ENCODE measurements at places on chromosomes 16 and 17. TPM values are rescaled to one million over a fixed set of nuclear protein-coding genes. Genes with fewer than 3 reads are reported as not detected.

DNA sequence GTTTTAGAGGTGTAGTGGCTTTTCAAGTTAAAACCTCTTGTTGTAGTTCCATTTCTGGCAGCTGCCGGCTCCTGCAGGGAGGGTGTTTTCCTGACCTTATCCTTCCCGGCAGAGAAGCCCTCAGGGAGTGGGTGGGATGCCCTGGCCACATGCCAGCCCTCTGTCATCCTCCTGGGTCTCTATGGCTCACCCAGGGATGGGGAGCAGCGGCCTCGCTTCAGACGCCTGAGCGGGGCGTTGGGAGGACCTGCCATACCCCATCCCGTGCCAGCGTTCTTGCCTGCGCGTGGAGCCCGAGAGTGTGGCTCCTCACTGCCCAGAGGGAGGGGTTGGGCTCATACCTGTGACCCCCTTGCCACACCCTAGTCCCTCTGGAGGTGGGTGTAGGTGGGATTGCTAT lies 11.9 kb downstream of the KCNJ12 start:
- no peak for DNase-seq

DNA sequence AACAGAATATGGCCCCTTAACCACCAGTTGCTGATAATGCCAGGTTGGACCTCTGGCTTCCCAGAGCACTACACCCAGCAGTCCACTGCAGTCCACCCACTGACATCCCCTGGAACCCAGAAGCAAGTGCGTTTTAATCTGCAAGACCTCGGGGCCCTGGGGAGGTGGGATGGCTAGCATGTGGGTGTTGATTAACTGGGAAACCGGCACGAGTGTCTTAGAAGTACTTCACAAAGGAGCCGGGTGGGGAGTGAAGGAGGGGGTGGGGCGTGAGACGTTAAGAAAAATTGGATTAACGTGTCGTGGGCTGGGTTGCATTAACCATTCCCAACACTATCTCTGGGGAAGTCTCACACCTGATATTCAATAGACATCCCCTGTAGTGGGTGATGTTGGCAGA lies 6.1 kb upstream of the HIC1 start:
- DNase-seq, result no peak

- DNase-seq, result no peak
Observed at GRCh38 chr17:19938736-19939135, 38.9 kb downstream of the AKAP10 start.

DNA sequence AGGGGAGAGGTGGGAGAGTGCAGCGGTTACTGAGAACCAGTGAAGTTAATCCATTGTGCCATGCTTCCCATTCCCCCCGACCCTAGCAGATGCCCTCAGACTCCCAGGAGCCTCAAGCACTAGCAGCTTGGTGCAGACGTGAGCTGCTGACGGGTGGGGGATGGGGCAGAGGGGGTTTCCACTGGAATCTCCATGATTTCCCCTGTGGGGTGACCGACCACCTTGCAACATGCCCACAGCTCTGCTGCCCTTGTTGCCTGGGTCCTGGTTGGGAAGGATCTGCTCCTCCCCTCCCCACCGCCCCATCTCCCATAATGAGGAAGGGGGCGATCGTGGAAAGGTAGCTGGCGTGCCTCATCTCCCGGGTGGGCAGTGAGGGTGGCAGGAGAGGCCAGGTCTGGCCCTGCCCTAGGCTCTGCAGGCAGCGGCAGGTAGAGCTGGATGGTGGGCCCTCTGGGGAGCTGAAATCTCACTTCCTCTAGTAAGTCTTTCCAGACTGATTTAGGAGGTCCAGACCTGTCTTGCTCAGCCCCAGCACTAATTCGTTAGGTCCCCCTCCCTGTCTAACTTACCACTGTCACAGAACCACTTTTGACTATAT lies 9.6 kb downstream of the FLOT2 start:
- no peak for DNase-seq

DNA sequence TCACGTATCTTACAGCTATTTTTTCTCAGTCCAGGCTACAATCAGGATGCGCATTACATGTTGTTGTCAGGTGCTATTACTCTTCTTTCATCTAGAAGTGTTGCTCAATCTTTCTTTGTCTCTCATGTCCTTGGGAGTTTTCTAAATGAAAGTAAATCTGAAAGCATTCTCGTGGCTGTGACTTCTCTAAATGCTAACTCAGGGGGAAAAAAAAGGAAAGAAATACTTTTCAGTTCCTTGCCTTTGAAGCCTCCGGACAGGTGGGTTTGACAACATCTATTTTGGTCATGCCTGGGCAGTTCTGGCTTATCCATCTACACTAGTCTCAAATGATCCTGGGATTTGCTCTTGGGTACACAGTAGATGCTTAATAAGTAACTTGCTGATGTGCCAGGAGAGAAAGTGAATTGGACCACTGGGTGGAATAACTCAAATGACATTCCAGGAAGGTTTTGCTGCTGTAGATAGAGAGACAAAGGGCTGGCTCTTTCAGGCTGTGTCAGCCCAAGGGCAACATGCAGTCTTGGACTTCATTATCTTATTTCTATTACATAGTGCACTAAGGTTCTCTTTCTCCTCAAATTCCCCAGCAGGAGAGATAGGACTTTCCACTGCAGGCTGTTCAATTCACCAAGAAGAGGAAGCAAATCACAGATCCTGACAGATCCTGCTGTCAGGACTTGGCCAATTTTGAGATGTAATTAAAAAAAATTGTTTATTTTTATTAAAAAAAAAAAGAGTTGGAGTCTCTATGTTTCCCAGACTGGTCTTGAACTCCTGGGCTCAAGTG lies 63.6 kb upstream of the NFAT5 start:
- DNase-seq, result no peak

GRCh38 chr17:77619851-77620250 lies 338.7 kb upstream of the TNRC6C start:
- DNase-seq, result no peak

GRCh38 chr16:77834635-77835540 lies 46.5 kb downstream of the VAT1L start:
- no peak for DNase-seq

DNA sequence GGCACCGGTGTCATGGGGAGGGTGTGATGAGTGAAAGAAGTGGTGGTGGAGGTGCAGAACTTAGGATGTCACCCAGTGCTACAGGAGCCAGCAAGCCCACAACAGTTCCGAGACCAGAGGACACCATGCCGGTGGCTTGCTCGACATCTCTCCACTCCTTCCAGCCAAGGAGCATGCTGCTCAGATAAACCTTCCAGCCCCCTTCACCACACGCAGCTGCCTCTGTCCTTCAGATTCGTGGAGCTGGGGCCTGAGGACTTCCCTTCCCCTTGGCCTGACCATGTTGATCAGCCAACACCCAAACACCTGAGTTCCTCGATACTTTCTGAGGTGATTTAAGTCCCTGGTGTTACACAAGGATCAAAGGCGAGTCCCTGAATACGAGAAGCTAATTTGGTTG lies 188.8 kb upstream of the FOXF1 start:
- no peak for DNase-seq

DNA sequence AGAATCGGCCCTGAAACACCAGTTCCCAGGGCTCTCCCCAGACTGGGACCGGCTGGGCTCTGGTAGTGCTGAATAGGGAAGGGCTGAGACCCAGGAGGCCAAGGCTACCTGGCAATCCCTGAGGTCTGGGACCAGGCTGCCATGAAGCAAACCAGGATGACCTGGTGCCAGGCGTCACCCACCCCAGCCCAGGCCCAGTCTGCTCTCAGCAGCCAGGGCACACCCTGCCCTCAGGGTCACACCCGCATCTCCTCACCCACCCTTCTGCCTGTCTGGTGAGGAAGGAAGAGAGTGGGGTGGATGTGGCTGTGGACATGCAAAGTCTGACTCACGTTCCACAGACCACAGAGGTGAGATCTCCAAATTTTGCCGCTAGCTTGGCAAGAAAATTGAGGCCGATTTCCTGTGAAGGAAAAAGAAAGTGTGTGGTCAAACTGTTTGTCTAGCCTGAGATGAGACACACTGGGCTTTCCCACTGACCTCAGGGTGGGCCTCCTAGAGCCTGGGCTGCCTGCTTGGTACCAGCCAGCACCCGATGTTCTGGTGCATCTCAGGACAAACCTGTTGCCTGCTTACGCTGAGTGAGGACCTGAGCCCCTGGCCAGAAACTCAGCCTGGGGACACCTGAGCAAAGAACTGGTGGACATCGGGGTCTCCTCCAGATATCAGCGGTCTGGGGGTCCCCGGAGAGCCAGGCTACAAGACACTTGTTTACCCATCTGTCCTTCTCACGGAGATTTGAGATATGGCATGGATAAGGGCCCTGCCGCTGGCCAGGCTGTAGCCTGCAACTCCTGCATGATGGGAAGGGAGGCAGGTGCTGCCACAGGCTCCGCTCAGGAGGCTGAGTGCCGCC lies 6.3 kb upstream of the RAB37 start:
- DNase-seq, result peak; percentile 53

- DNase-seq, result no peak
Observed at GRCh38 chr16:11696266-11697012, 28.2 kb downstream of the SNN start.

DNA sequence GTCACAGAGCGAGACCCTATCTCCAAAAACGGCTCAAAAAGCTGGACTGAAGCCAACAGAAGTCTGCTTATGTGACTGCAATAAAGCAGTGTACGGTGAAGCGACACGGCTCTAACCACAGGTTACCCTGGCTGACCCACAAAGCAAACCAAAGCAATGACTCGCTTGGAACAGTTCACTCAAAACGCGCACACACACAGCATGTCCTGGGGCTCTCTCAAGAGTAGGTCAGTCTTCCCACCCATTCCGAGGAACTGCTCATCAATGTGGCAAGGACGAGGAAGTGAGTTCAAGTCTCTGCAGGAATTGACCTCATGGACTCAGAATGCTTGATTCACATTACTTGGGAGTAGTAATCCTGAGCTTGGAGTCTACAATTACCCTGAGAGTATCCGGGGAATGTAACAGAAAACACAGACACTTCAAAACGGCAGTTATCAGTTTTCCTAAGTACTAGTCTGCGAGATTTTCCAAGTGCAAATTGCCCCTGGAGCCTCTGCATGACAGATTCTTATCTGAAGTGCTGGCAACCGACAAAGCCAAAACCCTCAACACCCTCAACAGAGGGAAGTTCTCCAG lies 25.4 kb downstream of the PELP1 start:
- DNase-seq, result peak; percentile 42

DNA sequence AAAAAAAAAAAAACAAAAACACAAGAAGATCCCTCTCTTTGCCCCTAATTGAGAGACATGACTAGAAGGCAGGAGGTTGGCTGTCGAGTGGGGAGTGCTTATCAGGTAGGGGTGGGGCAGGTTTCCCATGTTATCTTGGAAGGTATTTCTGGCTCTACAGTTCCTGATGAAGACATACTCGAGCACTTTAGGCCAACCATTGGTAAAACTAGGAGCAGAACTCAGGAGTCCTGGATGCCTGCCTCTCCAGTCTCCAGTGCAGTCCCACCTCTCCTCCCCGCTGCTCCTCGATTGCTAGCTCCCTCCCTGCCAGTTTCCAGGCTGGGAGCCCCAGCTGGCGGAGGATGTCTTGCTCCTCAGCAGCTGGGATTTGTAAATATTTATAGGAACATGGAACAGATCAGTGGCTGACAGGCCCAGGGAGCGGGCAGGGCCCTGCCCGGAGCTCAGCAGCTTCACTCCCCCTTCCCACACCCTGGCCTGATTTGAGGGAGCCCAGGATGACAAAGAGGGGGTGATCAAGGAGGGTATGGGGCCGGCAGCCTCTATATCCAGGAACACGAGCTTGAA lies 11.4 kb upstream of the C1QL1 start:
- no peak for DNase-seq

The MFAP4 gene
- total RNA-seq, result not detected

The CDR2L gene
- total RNA-seq, result 0.89 TPM

The TPSD1 gene
- total RNA-seq, result not detected

The DOC2B gene
- 0.27 TPM for total RNA-seq

The KIF2B gene
- not detected for total RNA-seq

Measured in activated CD4-positive, alpha-beta T cell treated with anti-CD3 and anti-CD28 coated beads for 36 hours (primary cell).